ENCODE measurements at places on chromosomes 5 and 9. TPM values are rescaled to one million over a fixed set of nuclear protein-coding genes. Genes with fewer than 3 reads are reported as not detected.

Gene RPL12
- 770 TPM for total RNA-seq

Gene ZNF300
- 6.2 TPM for total RNA-seq

Gene SLC36A2
- total RNA-seq = not detected

Gene CCL28
- total RNA-seq = 25.1 TPM

Gene BTNL8
- 0.75 TPM for total RNA-seq

Gene ANKRD18B
- total RNA-seq = not detected

Gene BAAT
- not detected for total RNA-seq

Gene IL3
- total RNA-seq = not detected

Gene SLC34A3
- not detected for total RNA-seq

Gene STPG3
- not detected for total RNA-seq

Measured in natural killer cell (primary cell).